ENCODE measurements at places on chromosomes 5 and 9.

DNA sequence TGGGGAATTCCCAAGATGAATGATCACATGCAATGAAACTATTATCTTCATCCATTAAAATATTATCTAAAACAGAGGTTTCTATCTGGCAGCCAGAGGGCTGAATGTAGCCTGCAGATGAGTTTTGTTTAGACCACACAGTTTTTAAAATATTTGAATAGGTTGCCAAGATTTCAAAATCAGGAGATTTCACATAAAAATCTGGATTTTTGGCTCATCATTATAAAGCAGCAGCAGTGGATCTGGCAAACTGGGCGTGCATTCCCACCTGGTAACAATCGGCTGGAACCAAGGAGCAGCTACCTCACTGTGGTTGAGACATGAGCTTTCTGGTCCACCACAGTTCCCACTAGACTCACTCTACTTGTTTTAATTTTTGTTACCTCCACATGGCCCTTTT is 155.1 kb downstream of the BNC2 start:
- no peak for DNase-seq

DNA sequence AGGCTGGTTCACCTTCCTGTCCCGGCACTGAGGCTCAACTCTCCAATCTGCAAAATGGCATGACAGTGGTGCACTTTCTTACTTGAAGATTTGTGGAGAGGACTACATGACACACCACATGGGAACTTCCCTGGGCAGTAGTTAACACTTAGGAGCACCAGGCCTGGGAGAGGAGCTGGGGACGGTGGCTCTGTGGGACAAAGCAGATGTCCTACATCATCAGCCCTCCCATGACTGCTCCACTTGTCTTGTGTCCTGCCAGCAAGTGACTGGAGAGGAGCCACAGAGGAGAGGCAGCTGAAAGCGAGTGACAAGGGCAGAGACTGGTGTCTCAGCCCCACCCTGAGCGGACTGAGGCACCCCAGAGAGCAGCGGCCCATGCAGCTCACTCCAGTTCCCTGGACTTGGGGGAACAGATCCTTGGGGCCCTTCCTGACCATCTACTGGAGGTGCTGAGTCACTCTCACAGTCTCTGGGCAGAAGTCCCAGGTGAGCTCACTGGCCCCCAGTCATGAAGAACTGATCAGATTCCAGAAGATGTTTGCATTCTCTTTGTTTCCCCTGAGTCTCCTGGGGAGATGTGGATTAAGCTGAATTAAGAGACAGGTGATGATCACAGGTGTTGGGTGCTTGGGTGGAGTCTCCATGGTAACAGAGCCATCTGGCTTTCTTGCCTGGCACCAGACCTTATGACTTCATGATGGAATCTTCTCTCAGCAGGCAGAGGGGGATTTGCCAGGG is 13.2 kb upstream of the SLC25A48 start:
- no peak for DNase-seq

GRCh38 chr9:13446938-13447842 is 167.7 kb upstream of the MPDZ start:
- DNase-seq, result no peak

DNA sequence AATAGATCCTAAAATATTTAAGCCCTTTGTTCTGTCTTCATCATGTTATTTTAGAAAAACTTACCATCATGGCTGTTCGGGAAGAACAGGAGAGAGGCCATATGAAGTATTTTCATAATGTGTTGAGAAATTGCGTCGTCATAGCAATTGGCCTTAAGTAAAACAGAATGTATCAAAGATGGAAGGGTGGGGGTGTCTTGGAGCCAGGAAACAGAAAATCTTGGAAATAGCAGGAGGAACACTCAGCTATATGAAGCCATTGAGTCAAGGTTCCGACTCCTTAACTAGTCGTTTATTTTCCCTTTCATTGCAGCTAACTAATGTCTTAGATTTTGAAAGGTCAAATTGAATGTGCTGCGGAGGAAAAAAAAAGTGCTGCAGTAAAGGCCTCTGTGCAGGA is 1.3 kb downstream of the SPTAN1 start:
- DNase-seq, result no peak

DNA sequence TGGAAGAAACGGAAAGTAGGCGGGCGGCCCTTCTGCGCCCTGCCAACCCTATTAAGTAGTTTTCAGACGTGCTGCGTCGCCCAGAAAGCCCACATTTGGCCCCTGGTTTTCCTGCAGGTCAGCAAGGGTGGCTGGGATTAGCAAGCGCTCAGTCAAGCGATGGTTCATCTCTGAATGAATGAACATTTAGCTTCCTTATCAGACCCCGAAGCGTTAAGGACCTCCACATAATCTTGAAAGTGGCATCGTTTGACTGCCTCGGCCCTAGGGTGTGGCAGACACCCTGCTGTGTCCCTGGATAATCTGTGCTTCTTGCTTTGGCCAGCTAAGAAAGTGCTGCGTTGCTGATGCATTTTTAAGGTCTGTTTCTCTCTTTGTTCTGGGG is 684 bp downstream of the TOR1B start:
- DNase-seq, result no peak

- DNase-seq, result no peak
These were observed 274.9 kb downstream of the AUH start for GRCh38 chr9:91086657-91087461.

DNA sequence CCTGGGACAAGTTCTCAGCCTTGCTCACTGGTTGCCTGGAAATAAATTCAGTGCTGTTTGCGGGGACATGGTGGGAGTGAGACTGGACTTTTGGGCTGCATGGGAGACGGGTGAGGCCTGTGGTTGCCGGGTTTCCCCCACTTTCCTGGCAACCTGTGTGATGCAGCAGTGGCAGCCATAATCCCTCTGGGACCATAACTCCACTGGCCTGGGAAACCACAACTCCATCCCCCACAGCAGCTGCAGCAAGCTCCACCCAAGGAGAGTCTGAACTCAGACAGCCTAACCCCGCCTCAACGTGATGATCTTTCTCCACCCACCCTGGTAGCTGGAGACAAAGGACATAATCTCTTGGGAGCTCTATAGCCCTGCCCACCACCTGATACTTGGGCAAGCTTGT is 349.9 kb downstream of the PIK3R1 start:
- no peak for DNase-seq

DNA sequence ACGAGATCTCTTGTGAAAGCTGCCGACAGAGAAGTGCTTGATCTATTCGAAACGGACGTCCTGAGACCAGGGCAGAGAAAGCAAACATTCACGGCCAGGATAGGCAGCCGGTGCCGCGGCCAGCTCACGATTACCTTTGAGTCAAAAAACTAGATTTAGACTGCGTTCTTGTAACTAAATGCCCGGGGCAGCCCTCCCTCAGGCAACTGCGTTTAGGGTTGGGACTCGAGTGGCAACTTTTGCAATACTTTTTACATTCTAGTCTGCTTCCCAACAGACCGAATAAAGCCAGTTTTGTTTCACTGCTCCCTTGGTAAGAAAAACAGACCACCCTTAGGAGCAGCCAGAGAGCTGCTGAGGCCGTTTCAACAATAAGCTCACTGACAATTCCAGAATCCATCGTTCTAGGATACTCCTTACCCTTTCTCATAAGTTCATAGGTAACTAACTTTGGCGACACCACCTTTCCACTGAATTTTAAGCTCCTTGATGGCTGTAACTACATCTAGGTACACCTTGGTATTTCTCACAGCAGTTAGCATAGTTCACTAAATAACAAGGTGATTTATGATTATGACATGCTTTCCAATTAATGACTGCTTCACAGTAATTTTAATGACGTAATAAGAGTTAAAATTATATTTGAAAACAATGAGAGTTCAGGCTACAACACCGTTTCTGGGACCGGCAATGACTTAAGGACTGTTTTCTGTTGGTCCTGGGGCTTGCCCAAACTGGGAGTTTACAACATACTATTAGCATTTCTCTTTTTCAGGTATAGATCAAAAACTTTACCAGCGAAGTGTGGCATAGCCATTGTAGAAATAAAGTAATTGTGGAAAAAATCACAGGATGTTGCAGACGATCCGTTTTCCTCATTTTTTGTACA is 899 bp upstream of the RAPGEF6 start:
- no peak for DNase-seq

GRCh38 chr5:140040358-140040757 is 2.7 kb downstream of the NRG2 start:
- DNase-seq, result no peak

DNA sequence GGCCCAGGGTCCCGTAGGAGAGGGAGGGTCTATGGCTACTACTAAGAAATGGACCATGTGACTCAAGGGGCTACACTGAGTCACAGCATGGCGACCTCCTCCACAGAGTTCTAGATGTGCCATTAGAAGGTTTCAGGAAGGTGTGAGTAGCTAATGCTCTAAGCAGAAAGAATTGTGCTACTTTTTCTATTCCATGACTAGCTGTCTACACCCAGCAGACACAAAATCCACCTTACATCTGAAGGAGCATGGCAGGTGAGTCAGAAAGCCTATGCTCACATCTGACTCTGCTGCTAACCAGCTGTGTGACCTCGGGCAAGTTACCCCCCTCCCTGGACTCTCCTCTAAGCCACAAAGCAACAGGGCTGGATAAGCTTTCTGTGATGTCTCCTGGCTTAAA is 14.4 kb upstream of the MEIKIN start:
- no peak for DNase-seq

GRCh38 chr5:150464554-150465012 is 15.0 kb upstream of the RPS14 start:
- DNase-seq, result no peak

GRCh38 chr5:149493316-149493715 is 57.9 kb downstream of the CSNK1A1 start:
- no peak for DNase-seq

- DNase-seq, result peak; percentile 45
These were observed 170.5 kb downstream of the COL23A1 start for GRCh38 chr5:178419651-178420050.

DNA sequence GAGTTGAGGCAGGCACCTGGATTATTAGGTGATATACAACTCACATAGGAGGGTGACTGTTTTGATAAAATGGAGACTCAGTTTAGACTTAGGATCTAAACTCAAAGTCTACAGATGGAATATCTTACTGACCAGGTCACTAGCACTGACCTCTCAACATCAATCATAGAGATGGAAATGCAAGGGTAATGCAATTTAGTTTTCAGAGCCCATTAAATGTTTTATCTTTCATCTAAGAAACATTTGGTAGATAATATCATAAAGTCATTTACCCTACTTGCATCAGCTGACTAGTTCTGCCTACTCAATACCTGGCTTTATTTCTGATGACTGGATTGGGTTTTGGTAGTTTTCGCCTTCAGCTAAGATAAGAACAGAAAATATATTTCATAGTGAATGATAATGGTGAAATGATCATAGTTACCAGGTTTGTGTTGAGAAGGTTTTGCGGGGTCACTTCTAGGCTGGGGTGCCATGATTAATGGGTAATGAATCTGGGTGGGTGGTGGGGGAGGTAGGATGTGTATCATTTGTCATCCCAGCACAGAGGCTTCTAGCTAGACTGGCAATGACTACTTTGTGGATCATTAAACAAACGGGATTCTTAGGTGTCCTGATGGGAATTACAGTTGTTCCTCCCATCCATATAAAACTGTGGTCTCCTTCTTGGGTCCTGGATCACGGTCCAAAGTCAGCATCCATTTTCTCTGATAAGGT is 173.4 kb downstream of the PPP2R2B start:
- DNase-seq, result no peak

DNA sequence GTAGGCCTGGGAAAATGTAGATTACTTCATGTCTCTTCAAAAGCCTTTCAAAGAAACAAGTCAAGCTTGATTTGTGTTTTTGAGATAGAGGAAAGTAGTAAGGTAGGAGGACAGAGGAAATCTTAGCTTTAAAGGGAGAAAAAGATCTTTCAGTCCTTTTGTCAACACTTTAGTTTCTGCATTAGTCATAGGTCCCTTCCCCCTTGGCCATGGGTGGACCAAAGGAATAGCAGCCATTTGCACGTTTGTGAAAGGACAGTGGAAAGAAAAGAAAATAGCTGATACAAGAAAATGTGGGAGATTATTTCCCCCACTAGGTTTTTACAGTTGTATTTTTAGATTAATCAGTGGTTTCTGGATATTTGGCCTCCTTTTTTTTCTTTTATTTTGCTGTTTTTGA is 121.9 kb upstream of the GRHPR start:
- DNase-seq, result no peak

GRCh38 chr5:159316519-159317383 is 13.5 kb downstream of the IL12B start:
- no peak for DNase-seq

GRCh38 chr9:123544007-123544827 is 188.2 kb downstream of the CRB2 start:
- no peak for DNase-seq

- no peak for DNase-seq
These were observed 101.1 kb downstream of the C5orf15 start for GRCh38 chr5:133867341-133867740.

- DNase-seq, result no peak
These were observed 230.5 kb upstream of the DMAC1 start for GRCh38 chr9:8030095-8030494.

DNA sequence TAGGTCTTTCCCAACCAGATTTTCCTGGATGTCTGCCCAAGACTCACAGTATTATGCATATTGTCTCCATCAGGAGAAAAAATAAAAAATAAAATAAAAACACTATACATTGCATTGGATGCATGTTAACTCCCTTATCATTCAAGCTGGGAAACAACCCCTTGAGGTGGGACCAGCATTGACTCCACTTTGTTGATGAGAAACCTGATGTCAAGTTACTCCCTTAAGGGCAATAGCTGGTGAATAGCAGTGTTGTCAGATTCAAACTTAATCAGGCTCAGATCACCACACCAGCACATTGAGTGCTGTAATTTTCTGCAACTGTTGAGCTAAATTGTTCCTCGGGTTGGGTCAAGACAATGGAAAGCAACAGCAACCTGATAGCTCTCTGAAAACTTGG is 264.0 kb upstream of the TRIM32 start:
- DNase-seq, result no peak

DNA sequence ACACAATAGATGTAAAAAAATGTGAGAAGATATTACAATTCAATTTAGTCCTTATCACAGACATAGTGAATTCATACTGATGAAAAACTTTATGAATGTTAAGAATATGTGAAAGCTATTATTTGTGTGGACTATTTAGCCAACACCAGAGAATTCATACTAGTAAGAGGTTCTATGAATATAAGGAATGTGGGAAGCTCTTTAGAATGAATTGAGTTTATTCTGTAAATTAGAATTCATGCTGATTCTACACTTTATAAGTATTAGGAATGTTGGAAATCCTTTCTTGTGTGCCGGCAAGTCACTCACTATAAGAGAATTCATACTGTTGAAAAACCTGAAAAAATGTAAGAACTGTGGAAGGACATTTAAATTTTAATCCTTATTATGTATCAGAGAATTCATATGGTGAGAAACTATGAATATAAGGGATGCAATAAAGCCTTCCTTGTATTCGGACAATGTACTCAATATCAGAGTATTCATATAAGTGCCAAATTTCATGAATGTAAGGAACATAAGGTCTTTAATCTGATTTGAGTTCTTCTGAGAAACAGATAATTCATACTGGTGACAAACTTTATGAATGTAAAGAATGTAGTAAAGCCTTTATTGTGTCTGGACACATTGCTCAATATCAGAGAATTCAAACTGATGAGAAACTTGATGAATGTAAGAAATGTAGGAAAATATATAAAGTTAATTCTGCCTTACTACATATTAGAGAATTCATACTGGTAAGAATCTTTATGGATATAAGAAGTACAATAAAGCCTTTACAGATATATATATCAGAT is 21.6 kb upstream of the PCDHA1 start:
- no peak for DNase-seq

GRCh38 chr5:95671826-95672225 is 11.0 kb downstream of the SPATA9 start:
- DNase-seq, result no peak

Data from mesenteric fat pad (tissue), 1 donor.